ENCODE measurements at places on chromosomes 1 and 21.
A peak's percentile ranks its signal among the peaks of the same experiment; 100 is the strongest.

DNA sequence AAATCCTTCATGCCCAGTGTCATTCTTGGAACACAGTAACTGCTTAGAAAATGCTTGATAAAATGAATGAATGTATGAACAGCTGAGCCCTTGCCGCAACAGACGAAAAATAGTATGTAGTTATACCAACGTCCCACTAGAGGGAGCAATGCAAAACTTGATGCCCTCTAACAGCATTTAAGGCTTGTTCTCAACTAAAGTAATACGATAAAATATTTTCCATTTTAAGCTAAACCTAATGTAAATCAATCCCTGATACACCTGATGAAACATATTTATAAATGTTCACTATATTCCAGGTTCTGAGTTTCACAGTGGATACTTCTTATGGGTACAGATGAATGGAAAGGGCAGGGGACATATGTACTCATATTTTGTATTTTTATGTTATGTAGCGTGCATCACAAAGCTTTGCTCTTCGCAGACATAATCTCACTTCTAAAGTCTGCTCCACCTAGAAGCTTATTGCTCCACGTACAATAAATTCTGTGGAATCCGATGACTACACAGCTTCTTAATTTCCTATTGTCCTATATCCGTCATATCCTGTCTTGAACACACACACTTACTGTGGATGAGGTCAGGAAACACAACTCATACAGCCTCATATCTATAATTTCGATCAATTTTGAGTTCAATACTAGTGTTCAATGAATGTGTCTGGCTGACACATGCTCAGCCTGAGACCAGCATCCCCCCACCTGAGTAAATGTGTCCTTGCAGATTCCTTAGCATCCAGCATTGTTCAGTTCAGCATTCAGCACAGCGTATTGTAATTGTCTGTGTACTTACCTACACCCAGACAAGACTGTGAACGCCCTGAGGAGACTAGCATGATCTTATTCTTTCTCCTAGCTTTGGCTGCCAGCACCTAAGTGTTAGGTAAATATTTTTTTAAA lies 4.4 kb upstream of the UTP25 start:
- peak; percentile 66 for DNase-seq

DNA sequence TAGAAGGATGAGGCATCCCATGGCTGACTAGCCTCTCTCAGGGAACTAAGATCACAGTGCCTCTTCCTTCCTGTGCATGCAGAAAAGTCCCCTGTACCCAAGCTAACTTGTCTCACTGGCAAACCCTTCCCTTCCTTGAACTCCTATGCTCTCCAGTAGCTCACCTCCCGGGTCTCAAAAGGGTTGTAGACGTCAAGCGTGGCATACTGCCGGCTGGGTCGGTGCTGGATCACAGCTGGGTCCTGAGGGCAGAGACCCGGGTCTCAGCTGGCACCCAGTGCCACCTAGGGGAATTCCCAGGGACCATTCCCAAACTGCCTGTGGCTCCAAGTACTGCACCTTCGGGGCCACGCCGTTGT lies 688 bp downstream of the SCAMP3 start:
- no peak for DNase-seq

DNA sequence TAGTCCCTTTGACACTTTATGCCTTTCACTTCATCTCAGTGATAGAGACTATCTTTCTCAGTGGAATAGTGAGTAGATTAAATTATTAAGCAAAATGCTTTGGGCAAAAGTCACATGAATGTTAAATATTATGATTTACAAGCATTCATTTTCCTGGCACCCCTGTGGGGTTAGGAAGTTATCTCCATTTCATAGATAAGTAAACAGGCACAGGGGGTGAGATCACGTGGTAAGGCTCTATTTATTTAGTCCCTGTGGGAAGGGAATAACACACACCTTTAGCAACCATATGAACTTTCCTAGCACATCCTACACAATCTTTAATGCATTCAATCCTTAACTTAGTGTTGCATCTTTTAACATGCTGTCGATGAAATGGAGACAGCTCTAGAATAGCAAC lies 12.3 kb downstream of the PSMB2 start:
- no peak for DNase-seq

DNA sequence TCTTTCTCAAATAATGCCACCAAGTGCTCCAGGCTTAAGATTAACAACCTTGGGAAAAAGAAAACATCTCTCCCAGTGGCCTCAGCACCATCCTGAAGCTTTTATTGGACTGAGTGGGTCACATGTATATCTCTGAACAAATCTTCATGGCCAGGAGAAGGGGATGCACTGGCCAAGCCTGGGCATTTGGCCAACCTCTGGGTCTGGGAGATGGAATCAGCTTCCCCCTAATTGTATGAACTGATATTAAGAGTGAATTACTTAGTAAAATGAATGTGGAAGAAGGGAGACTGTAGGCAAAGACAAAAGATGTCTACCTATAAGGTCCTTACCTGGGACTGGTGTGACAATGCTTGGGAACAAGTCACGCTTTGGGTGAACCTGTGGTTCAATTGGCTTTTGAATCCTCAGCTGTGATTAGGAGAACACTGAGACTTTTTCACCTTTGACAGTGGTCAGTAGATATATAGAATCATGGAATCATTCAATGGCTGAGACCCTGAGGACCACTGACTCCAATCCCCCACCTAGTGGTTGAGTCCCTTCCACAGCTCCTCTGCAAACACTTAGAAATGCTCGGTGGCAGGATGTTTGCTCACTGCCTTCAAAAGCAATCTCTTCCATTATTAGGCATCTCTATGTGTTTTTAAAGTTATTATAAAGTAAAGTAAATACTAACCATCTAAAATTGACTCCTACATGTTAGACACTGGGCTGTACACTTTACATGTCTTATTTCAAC lies 102.6 kb upstream of the ATP1A1 start:
- DNase-seq: no peak

DNA sequence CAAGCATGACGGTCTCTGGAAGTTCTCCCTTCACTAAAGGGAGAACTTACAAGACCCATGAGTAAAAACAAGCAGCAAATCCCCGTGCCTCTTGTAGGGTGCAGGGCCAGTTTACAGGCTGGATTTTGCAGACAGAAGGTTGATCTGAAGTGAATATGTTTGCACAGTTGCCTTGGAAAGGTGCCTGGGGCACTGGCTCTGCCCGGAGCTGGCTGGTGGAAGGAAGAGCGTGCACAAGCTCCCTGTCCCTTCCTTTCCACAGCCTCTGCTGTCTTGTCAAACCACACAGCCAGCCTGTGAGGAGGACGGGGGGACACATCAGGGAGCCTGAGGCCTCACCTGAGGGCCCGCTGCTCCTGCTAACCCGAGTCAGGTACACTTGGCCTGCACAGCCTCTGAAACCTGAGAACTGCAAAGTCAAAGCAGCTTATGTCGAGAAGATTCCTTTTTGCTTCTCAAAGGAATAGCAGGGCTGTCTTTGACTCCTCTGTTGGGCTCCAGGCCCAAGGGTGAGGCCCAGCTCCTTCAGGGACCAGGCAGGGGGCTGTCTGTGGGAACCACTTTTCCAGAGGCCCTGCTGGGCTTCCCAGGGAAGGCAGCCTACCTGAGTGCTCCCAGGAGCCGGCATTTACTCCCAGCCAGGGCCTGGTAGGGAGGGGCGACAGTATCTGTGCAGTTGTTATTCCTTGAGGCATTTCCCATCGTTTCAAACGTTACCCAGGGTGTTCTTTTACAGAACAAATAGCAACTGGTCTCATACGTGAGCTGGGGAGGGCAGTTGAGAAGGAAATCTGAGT lies 251.5 kb downstream of the SIPA1L2 start:
- no peak for DNase-seq

DNA sequence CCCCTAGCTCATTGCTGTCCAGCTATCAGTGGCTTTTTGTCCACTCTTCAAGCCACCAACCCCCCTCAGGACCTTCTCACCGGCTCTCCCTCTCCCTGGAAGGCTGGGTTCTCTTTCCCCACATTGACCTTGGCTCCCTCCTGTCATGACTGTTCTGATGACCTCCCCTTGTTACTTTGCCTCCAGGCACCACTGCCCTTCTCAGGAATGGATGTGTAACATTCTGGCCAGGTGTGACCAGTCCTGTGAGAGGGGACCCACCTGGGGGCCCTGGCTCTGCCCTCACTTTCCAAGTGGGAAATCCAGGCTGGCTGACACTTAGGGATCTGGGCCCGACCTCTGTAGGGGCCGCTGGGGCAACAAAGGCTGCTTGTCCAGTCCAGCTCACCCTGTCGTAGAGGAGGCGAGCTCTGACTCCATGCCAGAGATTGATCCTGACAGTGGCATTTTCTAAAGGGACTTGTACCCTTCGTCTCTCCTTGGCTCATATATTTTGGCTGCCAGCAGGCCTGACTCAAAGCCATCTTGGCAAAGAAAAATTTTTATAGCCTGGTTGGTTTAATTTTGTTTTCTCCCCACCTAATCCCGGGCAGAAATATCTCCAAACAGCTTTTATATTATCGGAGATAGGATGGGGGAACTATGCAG lies 37.9 kb upstream of the USP24 start:
- DNase-seq: no peak

DNA sequence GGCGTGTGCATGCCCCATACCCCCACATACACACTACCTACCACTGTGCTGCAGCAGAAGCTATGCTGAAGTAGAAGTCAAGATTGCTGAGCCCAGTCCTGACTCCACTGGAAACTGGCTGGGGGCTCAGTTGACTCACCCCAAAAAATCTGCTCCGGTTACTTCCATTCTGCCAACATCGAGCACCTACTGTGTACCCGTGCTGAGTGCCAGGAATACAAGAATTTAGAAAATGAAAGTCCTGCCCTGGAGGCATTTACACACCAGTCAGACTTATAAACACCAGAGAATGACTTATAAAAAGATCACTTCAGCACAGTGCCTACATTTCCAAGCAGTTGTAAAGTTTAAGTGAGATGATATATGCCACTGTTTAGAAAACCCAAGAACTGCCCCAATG lies 99.1 kb downstream of the NMNAT2 start:
- DNase-seq: no peak

DNA sequence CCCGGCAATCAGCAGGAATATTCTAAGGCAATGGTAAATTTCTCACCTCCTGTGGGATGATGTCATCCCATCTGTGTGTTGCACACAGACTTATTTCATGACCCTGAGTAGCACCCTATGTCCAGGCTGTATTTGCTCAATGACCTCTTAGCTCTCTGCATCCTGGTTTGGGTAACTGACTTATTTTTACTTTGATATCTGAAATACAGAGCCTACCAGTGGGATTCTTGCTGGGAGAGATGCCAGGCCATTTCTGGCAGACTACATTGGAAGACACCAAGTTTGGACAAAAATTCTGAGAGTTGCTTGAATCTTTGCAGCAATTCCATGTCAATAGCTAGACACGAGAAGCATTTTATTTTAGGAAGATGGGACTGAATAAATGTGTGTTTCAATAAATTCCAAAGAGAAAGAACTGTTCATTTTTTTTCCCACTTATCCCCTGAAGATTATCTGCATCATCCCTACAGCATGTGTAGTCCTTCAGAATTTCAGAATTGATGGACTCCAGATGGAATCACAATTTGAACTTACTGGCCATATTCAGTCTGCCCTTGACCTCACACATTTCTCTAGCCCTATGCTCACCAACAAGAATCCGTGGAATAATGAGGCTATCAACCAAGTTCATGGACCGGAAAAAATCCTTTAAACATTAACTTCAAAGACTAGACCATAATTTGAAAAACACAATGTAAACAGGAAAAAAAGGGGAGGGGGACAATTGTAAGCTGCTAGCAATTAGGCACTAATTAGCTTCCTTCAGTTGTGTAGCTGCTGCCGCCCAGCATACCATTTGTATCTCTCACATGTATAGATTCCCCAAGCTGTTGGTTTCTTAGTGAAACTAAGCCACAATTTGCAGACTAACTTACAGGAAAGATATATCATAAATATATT lies 226.5 kb downstream of the HMCN1 start:
- DNase-seq: no peak

All from CD4-positive, alpha-beta T cell treated with Interleukin-2 at 100 ng/mL for 4 hours (primary cell).